NCI-H774 (cell line): ENCODE measurements at places on chromosomes 2 and 18.
A peak's percentile ranks its signal among the peaks of the same experiment; 100 is the strongest.

DNA sequence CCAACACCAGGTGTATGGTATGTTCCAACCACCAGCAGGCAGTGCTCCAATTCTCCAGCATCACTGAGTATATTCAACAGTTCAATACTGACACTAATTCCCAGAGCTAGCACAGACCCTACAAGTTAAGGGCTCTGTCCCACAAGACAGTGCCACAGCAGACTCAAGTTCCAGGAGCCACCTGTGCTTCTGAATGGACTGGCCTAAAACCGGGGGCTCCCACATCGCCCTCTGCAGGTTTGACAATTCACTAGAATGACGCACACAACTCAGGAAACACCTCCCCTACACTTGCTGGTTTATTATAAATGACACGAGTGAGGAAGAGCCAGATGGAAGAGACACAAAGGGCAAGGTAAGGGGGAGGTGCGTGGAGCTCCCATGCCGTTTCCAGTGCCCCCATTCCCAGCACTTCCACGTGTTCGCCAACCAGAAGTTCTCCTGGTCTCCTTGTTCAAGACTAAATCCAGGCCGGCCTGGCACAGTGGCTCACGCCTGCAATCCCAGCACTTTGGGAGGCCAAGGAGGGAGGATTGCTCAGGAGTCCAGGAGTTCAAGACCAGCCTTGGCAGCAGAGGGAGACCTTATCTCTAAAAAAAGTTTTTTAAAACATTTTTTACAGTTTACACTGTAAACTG lies 12.2 kb upstream of the ATP6V1B1 start:
- no peak for DNase-seq

- no peak for DNase-seq
Measured at GRCh38 chr2:84646514-84646913, 130.2 kb downstream of the DNAH6 start.

DNA sequence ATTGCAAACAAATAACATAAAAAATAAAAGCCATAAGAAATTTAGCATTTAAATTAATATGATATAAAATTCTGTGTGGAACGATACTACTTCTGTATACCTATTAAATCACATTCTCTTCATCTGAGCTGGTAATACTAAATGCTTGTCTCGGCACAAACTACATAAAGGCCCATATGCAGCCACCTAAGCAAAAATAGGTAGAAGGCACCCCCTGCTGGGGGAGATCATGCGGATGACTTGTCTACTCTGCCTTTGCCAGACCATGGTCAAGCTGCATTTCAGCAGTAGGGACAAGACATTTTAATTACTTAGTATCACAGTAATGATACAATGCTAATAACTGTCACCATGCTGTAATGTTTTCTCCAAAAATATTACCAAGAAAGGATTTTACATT lies 108.0 kb downstream of the CDH19 start:
- DNase-seq, result peak; percentile 43

GRCh38 chr2:67384123-67384822 lies 12.9 kb upstream of the ETAA1 start:
- no peak for DNase-seq

GRCh38 chr2:77046339-77046738 lies 475.8 kb downstream of the LRRTM4 start:
- no peak for DNase-seq

GRCh38 chr2:58447586-58447985 lies 206.5 kb upstream of the FANCL start:
- no peak for DNase-seq

DNA sequence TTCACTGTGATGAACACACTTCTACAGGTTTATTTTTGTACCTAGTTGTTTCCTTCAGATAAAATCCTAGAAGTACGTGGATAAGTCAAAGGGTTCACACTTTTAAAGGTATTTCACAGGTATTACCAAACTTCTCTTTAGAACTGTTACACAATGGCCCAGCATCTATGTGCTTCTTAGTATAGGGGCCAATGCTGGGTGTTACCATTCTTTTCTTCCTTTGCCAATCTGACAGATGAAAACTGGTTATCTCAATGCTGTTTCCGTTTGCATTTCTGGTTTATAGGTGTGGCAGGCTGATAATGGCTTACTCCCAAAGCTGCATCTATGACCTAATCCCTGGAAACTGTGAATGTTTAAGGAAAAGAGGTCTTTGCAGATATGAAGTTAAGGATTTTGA lies 2.8 kb upstream of the TCF7L1 start:
- DNase-seq, result no peak

GRCh38 chr2:148802448-148803220 lies 72.4 kb upstream of the KIF5C start:
- DNase-seq, result no peak

DNA sequence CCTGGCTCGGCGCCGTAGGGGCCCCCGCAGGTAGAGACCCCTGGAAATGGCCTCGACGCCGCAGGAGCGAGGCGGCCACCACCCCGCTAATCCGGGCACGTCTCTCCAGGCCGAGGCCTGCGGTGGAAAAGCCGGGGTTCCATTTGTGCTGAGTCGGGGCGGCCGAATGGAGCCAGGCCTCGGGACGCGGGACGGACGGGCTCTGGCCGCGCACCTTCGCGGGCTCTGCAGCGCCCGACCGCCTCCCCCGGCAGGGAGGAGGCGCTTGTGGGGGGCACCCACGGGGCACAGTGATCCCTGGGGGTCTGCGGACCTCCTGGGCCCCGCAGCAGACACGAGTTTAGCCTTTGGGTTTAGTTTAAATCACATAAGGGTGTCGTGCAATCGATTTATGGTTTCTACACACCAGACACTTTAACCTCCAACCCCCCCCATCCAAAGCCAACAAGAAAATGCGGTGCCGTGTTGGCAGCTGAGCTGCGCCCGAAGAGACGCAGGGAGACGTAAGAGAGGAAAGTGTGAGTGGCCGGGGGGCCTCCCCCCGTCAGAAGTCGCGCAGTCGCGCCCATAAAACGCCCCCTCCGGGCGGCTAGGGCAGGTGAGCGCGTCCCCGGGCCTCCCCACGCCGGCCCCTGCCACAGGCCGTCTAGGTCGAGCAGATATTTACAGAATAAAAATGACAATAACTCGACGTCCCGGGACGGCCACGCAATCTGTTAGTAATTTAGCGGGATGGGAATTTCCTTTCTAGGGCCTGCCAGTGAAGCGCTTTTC lies 1.0 kb upstream of the NFATC1 start:
- peak; percentile 34 for DNase-seq

DNA sequence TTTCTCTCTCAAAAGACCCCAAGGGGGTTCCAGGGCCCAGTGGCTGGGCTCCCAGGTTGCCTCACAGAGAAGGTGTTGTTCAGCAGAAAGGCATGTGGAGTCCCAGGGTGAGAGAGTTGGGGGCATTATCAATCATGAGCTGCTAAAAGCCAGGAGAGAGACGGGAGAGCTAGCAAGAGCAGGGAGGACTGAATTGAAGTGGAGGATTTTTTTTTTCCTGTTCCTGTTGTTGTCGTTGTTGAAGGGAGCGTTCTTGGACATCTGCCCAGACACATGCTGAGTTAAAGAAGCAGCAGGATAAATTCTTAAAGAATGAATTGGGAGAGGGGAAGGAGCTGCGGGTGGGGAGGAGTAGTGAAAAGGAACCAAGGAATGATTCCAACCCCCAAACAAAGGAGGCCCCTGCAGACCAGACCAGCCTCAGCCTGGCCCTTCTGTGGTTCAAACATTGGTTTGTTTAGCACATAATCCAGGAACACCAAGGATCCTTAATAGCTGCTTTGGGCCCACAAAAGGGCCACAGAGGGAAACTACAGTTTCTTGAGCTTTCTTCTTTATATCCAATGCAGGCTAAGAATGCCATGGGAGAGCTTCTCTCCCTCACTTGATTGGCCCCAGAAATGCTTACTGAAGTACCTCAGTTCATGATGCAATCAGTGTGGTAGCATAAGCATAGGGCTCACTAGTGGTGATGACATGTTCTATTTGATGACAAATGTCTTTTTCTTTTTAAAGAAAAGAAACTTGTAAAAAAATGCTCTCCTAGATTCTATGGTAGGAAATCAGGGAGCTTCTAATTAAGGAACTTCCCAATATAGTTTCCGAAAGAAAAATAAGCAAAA lies 146.0 kb downstream of the SETBP1 start:
- peak; percentile 12 for DNase-seq

- no peak for DNase-seq
Measured at GRCh38 chr18:26864658-26865057, 849 bp downstream of the AQP4 start.

DNA sequence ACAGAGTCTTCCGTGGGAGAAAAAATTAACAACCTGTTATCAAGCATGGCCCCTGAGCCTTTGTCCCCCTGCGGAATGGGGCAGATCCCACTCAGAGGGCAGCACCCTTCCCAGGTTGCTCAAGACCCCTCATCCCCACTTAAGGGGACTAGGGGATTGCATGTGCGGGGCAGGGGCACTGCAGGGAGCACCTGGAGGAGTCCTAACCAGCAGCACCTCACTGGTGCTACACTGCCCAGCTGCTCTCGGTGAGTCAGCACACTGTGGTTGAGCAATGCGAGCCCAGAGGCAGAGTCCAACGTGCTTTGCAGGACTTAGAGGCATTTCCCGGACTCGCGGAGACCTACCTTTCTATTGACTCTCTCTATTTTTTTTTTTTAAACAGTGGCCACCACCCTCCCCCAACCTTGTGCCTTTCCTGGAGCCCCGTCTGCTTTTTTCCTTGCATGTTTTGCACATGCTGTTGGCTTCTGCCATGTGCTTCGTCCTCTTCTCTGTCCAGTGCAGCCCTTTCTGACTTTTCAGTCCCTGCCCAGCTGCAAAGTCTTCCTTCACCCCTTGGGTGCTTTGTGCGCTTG lies 74.0 kb downstream of the IL1R2 start:
- DNase-seq, result no peak

DNA sequence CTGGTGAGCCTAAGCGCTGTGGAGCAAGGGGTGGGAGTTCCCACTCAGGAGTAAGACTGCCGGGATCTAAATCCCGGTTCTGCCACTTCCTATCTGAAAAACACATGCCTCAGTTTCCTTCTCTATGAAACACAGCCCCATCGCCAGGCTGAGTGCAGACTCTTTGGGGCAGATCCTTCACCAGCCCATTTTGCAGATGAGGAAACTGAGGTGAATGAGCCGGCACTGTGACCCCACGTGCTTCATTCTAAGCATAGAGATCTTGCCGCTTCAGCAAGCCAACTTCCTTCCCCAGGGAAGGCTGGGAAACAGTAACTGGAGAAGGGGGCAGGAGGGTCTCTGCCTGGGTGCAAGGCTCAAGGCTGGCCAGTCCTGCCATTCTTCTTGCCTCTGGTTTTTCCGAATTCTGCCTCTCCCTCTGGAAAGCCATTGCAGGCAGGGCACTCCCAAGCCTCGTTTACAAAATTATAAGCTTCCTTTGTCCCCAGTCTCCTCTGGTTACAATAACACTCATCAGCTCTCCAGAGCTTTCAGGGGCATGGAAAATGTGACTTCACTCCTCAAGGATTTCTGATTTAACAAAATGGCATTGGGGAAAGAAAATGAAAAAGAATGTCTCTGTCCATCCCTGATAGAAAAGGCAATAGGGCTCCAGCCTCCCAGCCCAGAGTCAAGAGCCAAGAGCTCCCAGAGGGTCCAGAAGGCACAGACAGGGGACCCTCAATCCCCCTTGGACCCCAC lies 249.2 kb downstream of the TNS1 start:
- no peak for DNase-seq

DNA sequence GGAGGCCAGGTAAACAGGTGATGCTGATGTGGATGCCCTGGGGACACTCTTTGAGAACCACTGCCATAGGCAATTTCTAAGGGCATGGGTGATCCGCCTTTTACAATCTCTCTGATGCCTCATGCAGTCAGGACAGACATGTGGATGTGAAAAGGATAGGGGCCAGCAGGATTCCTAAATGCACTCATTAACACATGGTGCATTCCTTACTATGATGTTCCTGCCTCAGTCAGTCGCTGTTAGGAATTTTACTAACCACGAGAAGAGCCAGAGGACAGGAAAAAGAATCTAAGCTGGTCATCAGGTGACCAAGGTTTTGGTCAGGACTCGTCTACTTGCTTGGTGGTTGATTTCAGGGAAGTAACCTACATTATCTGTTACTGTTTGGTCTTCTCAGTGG lies 191.0 kb downstream of the ARL4C start:
- no peak for DNase-seq
